Central memory CD4-positive, alpha-beta T cell (primary cell): ENCODE measurements at places on chromosomes 2 and 18.

GRCh38 chr2:231321556-231322334 is 73.8 kb upstream of the B3GNT7 start:
- DNase-seq = no peak

DNA sequence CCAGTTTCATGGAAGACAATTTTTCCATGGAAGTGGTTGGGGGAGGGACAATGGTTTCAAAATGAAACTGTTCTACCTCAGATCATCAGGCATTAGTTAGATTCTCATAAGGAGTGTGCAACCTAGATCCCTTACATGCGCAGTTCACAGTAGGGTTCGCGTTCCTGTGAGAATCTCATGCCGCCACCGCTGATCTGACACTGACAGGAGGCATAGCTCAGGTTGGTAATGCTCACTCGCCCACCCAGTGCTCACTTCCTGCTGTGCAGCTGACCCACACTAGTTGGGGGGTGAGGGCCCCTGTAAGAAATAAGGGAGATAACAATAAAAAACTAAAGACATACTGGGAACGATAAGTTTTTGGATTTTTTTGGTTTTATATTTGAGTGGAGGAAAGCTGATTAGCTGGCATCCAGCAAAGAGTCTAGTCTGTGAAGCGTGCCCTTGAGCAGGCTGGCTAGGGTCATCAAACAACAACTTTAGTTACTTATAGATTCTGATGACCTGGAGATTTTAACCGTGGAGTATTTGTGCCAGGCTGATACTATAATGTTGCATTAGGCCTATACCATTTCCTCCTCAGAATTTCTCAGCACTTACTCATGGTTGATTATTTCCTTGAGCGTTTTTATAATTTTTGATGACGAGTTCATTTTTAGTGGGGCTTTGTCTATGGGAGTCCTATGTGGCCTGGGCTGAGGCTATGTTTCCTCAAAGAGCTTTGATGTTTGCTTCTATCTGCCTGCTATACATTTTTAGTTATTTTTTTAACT is 6.3 kb upstream of the MCFD2 start:
- no peak for DNase-seq

DNA sequence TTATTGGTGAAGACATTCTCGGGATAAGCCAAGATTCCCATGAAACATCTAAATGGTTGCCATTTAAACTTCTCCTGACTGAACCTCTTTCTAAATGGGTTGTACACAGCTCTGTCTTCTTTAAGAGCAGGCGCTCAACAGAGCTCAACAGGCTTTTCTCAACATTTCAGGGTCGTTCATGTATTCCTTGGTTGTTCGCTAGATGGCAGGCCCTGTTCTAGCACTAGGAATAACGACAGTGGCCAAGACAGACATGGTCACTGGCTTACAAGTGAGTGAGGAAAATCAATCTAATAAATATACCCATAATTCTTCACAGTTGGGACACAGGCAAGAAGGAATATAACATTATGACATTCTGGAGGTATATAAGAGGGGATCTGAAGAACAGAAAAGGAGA is 154.5 kb downstream of the SMAD2 start:
- DNase-seq = no peak

GRCh38 chr18:10060469-10060782 is 146.6 kb downstream of the VAPA start:
- DNase-seq = no peak

GRCh38 chr18:48260237-48260636 is 148.9 kb downstream of the ZBTB7C start:
- no peak for DNase-seq

GRCh38 chr2:69535817-69536241 is 98.6 kb upstream of the NFU1 start:
- no peak for DNase-seq
